IPS-NIHi11 (cell line): ENCODE measurements at places on chromosomes 13 and 19.
A peak's percentile ranks its signal among the peaks of the same experiment; 100 is the strongest.

DNA sequence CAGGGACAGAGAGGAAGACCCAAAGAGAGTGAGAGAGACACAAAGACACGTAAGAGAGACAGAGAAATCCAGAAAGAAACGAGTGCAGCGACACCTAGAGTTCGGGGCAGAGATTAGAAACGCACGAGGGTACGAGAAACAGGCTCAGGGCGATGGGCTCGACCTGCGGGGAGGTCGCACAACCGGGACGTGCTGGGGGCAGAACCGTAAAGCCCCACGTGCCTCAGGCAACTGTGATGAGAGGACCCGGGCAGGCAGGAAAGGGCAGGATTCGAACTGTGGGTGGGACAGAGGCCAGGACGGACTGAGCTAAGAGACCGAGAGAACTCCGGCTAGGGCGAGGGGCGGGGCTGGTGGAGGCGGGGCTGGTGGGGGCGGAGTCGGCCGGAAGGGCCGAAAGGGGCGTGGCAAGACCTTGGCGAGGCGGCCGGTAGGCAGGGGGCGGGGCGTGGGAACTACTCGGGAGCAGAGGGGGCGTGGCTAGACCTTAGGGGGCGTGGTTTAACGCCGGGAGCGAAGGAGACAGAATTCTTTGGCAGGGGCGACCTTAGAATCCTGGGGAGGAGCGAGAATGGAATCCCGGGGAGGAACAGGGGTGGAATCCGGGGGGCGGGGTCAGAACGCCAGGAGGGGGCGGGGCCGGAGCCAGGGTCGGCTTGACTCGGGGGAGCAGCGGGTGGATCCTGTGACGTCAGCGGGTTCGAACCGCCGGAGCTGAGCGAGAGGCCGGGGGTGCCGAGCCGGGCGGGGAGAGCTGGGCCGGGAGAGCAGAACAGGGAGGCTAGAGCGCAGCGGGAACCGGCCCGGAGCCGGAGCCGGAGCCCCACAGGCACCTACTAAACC, at the start of gene NECTIN2:
TSS of gene NECTIN2 (plus strand) at position 686 of the 843 bp plus-strand sequence. CDS start 229 bp downstream, outside the sequence.
- DNase-seq = peak; percentile 94

GRCh38 chr19:37413313-37414084, 42.6 kb downstream of the ZNF527 start:
- DNase-seq = no peak

DNA sequence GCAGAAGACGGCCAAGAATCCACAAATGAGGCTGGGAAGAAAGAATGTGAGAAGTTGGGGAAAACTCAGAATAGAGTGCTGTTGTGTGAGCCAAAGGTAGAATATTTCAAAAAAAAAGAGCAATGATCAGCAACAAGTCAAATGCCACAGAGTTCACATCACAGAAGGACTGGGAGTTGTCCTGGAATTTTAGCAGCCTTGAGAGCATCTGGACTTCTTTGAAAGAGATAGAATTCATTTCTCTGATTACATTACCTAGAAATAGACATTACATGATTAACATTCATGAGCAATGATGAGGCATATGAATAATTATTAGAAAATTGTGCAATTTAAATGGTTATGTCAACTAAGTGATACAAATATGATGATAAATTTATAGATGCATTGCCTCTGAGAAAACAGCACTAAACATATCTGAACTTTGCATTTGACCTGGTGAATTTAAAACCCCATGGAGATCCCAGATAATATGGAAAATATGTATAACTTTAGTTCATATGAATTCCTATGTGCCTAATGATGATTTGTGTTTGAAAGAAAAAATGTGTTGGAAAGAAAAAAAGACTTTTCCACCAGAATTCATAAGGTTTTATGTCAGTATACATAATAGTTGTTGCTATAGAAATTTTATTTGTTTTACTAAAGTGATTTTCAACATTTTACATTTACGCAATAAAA, 186.2 kb downstream of the POSTN start:
- DNase-seq = no peak

GRCh38 chr19:3849092-3849491, 19.7 kb downstream of the ZFR2 start:
- peak; percentile 77 for DNase-seq

GRCh38 chr13:112074139-112074865, 7.4 kb downstream of the SOX1 start:
- no peak for DNase-seq

- DNase-seq = no peak
Measured at GRCh38 chr13:98524793-98525192, 52.1 kb downstream of the STK24 start.

DNA sequence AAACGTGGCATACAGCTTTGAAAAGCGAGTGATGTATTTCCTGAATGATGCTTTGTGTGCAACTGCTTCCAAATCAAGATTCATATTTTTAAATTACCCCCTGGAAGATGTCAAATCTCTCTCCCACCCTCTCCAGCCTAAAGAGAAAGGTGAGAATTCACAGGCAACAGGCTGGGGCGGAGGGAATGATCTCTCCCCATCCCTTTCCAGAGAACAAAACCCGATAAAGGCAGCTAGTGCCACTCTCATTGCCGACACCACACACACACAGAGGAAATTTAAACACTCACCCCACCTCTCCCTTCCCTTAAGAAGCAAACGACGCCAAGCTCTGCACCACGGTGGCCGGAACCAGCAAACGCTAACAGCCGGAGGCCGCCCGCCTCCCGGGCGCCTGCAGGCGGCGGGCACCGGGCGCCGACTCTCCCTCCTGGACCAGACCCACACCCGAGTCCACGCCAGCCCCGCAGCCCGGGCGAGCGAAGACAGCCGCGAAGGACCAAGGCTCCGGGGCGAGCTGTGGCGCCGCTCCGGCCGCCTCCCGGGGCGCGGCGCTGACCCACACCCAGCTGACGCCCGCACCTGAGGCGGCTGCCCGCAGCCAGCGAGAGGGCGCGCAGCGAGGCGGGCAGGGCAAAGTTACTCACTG, 477 bp downstream of the LNX2 start:
- DNase-seq = no peak

DNA sequence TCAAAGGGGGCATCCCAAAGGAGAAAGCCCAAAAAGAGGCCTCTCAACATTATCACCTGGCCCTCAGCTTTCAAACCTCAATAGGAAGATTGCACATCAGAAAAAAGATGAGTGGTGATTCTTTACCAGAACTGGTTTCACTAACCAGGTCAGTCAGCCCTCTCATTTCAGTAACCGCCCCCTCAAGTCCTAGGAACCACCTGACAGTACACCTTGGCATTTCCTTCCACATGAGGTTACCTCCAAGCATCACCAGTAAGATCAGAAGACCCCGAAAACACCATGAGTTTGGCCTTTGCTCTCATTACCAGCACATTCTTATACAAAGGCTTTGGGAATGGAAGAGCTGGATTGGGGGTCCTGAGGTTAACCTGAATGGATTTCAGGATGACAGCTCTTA, 200.5 kb downstream of the SUCLA2 start:
- no peak for DNase-seq

GRCh38 chr19:49231804-49232203, 74.2 kb downstream of the TRPM4 start:
- DNase-seq = no peak

- no peak for DNase-seq
Measured at GRCh38 chr13:112260108-112261055, 115.8 kb upstream of the SPACA7 start.

DNA sequence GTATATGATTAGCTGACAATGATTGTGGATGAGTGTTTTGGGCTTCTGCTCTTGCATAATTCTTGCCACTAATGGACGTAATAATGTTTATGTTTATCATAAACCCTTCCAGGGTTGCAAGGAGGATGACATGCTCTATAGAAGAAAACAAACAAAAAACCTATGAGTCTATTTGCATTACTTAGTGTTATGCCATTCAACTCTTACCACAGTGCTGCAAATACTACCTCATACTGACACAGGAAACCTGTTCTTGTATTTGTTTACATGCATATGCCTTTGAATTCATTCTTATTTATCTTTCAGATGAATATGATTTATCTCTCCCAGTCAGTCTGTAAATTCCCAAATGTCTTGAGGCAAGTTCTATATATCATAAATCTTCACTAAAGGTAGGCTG, 39.6 kb upstream of the FREM2 start:
- no peak for DNase-seq

DNA sequence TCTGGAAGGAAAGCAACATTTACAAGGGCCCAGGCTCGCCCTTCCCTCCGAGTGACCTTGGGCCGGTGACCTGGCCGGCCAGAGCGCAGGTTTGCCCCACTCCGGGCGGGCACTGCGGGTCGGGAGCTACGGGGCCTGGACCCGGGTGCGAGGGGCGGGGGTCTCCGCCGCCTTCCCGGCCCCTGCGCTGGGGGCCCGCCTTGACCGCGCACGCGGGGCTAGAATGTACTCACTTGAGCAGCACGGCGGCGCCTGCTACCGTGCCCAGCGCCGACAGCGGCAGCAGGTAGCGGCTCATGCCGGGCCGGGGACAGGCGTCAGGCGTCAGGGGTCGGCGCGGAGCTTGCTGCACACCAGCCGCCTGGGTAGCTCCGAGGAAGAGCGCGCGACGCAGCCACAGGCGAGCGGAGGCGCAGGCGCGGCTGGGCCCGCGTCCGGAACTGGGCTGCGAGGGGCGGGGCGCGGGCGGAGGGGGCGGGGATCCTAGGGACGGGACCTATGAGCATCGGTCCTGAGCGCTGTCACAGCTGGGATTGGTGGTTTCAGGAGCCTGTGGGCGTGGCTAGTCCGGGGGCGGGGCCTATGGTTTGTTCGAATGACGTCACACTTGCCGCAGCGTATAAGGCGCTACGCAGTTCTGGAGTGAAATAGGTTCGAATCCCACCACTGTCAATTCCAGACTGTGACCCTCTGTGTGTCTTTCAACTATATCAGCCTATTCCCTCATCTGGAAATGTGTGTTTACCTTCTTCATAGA, at the start of gene RDH13:
TSS of gene RDH13 (minus strand) at position 414 of the 757 bp plus-strand sequence. CDS start at position 298, 116 bp downstream.
- peak; percentile 97 for DNase-seq

DNA sequence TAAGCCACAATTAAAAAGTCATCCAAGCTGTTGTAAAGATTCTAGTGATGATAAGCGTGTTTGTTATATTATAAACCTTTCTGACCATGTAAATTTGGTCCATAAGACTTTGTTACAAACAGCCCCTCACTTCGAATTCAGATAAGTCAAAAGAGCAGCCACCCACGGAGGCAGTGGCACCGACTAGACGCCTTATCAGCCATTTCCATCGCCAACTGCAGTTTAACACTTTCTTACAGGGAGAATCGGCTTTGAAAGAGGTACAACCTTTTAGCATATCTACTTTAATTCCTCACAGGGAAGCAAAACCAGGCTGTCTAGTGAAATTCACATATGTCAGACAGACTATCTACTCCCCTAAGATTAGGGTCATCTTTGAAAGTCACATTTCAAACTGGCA, 47.5 kb downstream of the SOX21 start:
- DNase-seq = no peak

DNA sequence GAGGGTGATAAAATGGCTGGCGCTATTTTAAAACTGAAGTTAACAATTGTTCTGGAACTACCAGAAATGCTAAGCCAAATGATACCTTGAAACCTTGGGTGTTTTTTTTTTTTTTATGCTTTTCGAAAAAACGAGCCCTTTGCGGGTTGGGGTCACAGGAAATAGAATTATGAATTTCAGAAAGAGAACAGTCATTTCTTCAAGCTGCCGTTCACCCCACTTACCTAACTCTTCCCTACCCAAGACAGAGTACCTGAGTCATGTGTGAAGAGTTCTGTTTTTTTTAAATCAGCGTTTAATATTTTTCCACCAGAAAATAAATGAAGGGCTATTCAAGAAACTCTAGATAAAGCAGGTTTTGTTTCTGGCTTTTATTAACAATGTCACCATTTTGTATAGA, 35.3 kb downstream of the KLF2 start:
- DNase-seq = no peak

DNA sequence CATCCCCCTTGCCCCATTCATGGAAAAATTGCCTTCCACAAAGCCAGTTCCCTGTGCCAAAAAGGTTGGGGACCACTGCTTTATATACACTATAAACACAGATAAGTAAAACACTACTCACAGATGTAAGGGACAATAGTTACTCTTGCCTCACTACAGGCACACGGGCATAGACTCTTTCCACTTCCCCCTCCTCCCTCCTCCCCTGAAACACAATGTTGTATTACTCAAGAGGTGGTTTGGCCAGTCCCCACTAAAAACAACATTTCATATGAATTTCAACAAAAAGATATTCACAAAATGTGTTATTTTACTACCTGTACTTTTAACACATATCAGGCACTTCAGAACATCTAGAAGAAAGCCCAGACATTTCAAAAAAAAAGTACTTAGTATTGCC, 45.1 kb downstream of the EPSTI1 start:
- no peak for DNase-seq

DNA sequence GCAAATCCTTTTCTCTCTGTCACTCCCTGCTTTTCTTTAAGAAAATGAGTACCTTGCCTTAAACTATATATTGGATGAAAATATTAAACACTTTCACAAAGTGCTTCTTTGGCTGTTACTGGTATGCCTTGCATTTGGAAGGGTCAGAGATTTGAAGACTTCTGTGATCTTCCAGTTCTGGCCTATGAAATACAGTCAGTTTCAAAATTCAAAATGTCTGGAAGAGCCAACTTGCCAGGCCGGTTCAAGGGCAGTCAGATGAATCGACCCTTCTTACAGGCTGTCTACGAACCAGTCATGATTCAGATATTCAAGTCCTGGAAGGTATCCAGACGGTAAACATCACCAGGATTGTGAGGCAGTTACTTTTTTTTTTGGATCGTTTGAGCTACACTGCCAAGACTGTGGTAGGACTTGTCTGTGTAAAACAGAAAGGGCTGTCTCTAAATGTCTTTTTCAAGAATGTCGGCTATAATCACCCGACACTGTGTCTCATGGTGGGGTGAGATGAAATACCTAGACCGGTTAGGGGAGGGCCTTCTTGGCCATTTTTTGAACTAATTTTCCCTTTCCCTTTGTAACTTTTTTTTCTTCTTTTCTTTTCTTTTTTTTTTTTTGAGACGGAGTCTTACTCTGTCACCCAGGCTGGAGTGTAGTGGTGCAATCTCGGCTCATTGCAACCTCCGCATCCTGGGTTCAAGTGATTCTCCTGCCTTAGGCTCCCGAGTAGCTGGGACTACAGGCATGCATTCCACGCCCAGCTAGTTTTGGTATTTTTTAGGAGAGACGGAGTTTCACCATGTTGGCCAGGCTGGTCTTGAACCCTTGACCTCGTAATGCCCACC, 11.2 kb downstream of the ACTN4 start:
- no peak for DNase-seq

GRCh38 chr19:6238256-6238642, 41.5 kb downstream of the MLLT1 start:
- no peak for DNase-seq
